ENCODE measurements at places on chromosomes 5 and 9. TPM values are rescaled to one million over a fixed set of nuclear protein-coding genes. Genes with fewer than 3 reads are reported as not detected.

ACOT12 gene
- not detected for total RNA-seq

IL17B gene
- not detected for total RNA-seq

SLC36A2 gene
- not detected for total RNA-seq

PCDHB14 gene
- 0.17 TPM for total RNA-seq

PTGES gene
- total RNA-seq, result 175 TPM

ITGA2 gene
- 10.4 TPM for total RNA-seq

NKD2 gene
- 22.6 TPM for total RNA-seq

LCN9 gene
- not detected for total RNA-seq

BARHL1 gene
- total RNA-seq, result not detected

SPOCK1 gene
- total RNA-seq, result 13.9 TPM

TBC1D13 gene
- total RNA-seq, result 20.9 TPM

PCDHGA12 gene
- total RNA-seq, result not detected

NTNG2 gene
- 3.1 TPM for total RNA-seq

CDC20B gene
- total RNA-seq, result 0.09 TPM

GPRIN1 gene
- 9.1 TPM for total RNA-seq

PLPPR1 gene
- not detected for total RNA-seq

KCNIP1 gene
- total RNA-seq, result not detected

TRIP13 gene
- total RNA-seq, result 71.3 TPM

PCDHGB2 gene
- total RNA-seq, result 0.11 TPM
